ENCODE measurements at places on chromosomes 7 and 10. TPM values are rescaled to one million over a fixed set of nuclear protein-coding genes. Genes with fewer than 3 reads are reported as not detected.

The AP5Z1 gene
- 12.9 TPM for total RNA-seq

The PLEKHA8 gene
- total RNA-seq: 16.6 TPM

DNA sequence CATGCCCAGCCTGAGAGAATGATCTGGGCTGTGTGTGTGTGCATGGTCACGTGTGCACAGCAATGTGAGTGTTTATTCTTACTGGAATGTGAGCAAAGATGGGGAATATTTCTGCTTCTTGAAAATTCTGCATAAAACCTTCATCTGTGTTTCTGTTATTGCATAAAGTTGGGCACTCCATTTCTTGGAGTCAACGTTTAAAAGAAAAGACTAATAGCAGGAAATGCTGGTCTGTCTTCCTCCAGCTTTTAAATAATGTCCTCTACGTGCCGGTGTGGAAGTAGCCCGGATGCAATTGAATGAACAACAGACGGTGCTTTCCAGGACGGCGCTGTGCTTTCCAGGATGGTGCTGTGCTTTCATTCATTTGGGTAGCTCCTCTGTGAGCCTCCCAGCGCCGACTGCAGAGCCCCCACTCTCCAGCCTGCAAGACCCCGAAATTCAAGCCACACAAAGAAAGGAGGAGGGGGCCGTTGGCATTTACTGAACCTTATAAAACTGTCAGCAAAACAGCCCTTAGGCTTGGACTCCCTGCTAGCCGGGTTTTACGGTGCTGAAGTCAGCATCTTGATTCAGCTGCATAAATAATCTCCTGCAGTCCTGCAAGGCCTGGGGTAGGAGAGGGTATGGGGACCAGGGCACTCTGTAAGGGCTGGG is 158.2 kb upstream of the PRKCQ start:
- H3K27ac ChIP-seq: no peak overlapping the region
- no peak overlapping the region for H3K4me3 ChIP-seq
- H3K36me3 ChIP-seq: no peaks in the 10 kb centered on the region
- no peaks in the 10 kb centered on the region for H3K27me3 ChIP-seq
- no peak for DNase-seq
- no peaks in the 10 kb centered on the region for H3K4me1 ChIP-seq

- H3K4me1 ChIP-seq: no peaks in the 10 kb centered on the region
- H3K36me3 ChIP-seq: no peaks in the 10 kb centered on the region
- H3K27me3 ChIP-seq: no peaks in the 10 kb centered on the region
- peak overlapping the region; percentile 69 for H3K27ac ChIP-seq
- no peak overlapping the region for H3K4me3 ChIP-seq
These were observed 54.3 kb downstream of the FAM241B start for GRCh38 chr10:69684020-69684980.

DNA sequence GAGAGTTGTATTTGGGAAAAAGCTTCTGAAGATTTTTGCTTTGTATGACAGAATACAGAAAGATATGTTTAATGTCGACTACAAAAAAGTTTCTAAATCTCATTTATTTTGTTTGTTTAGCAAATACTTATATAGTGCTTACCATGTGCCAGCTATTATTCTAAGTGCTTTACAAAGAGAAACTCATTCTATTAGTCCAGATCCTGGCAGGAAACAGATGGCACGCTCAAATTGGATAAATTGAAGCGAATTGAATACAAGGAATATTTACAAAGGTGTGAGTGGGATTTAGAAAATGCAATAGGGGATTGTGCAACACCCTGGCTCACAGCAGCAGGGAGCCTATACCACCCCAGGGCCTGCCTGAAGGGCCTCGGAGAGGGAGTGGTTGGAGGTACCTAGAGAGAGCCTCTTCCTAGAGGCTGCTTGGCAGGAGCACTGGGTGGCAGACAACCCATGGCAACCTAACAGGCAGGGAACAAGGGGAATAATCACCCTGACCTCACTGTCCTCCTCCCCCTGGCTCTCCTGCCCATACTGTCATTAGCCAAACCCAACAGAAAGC is 27.6 kb upstream of the FAM204A start:
- H3K4me3 ChIP-seq: no peak overlapping the region
- no peak for DNase-seq
- no peaks in the 10 kb centered on the region for H3K4me1 ChIP-seq
- no peaks in the 10 kb centered on the region for H3K36me3 ChIP-seq

- H3K4me1 ChIP-seq: no peaks in the 10 kb centered on the region
- no peak overlapping the region for H3K4me3 ChIP-seq
- H3K27me3 ChIP-seq: no peaks in the 10 kb centered on the region
- no peaks in the 10 kb centered on the region for H3K36me3 ChIP-seq
These were observed 111.9 kb upstream of the ADAM12 start for GRCh38 chr10:126500185-126500584.

GRCh38 chr7:99083068-99083651 is 60.7 kb downstream of the SMURF1 start:
- no peaks in the 10 kb centered on the region for H3K27me3 ChIP-seq
- H3K36me3 ChIP-seq: no peaks in the 10 kb centered on the region
- no peak overlapping the region for H3K4me3 ChIP-seq
- no peak overlapping the region for H3K27ac ChIP-seq
